ENCODE measurements at places on chromosomes 4 and X. TPM values are rescaled to one million over a fixed set of nuclear protein-coding genes. Genes with fewer than 3 reads are reported as not detected.
A peak's percentile ranks its signal among the peaks of the same experiment; 100 is the strongest.

DNA sequence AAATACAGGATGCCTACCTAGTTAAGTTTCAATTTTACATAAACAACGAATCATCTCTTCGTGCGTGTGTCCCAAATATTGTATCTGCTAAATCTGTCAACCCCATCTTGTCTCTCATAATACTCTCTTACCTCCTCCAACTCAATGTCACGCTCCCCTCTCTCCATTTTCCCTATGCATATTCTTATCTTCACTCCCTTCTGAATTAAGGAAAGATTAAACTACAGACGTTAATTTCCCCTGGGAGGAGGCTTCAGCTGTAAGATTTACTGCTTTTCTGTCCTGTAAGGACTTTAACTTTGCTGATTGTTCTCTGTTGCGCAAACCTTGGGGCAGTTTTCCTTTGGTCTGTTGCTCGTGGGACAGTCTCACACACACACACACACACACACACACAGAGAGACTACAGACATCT lies 455 bp upstream of the ABCB7 start:
- H3K27me3 ChIP-seq: no peaks in the 10 kb centered on the region
- DNase-seq: no peak
- peaks cover 10% of the 10 kb centered on the region for H3K4me1 ChIP-seq
- peak overlapping the region; percentile 100 for H3K4me3 ChIP-seq
- no peaks in the 10 kb centered on the region for H3K36me3 ChIP-seq
- H3K27ac ChIP-seq: peak overlapping the region; percentile 99

DNA sequence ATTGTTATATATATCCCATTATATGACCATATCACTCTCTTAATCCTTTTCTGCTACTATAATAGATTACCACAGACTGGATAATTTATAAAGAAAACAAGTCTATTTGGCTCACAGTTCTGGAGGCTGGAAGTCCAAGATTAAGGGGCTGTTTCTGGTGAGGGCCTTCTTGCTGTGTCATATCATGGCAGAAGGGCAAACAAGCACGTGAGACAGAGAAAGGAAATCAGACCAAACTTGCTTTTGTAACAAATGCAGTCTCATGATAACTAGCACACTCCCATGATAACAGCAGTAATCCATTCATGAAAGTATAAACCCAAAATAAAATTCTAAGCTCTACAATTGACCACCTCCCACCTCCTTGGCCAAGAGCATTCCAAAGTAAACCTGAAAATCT lies 16.3 kb upstream of the TAB3 start:
- no peak overlapping the region for H3K27ac ChIP-seq
- H3K4me3 ChIP-seq: no peak overlapping the region
- H3K4me1 ChIP-seq: peaks cover 3% of the 10 kb centered on the region
- DNase-seq: no peak

- peak overlapping the region; percentile 59 for H3K27ac ChIP-seq
- DNase-seq: no peak
Observed at GRCh38 chr4:158818560-158819140, 49.8 kb downstream of the FNIP2 start.

DNA sequence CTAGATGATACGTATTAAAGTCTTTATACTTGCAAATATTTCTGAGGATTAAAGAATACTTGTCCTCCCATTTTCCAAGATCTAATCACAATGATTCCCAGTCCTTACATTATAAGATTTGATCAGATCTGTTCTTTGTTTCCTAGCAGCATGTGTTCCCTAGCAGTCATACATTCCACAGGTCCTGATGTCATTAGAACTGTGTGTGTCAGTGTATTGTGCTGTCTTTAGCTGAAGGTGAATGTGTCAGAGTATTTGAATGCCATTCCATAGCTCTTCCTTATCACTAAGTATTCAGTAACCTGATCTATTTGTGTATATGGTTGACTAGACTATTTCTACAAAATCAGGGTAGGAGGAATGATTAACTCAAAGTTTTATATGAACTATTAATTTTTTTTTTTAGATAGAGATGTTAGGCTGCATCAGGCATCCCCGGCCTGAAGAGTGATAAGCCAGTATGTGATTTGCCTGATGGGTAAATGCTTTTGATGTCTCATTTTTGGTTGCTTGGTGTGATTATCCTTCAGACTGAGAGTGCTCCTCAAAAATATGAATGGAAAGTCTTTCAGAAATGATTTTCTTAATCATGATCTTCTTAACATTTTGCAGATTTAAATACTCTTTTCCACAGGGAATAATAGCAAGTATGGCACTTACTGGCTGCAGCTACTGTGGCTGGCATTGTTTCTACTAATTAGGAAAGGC lies 4.4 kb downstream of the ADGRL3 start:
- DNase-seq: no peak
- no peak overlapping the region for H3K27ac ChIP-seq
- peaks cover 11% of the 10 kb centered on the region for H3K27me3 ChIP-seq
- H3K4me1 ChIP-seq: peaks cover 2% of the 10 kb centered on the region

- H3K4me3 ChIP-seq: no peak overlapping the region
- no peaks in the 10 kb centered on the region for H3K4me1 ChIP-seq
- H3K27ac ChIP-seq: no peak overlapping the region
Observed at GRCh38 chr4:128428397-128428796, 140.8 kb upstream of the PGRMC2 start.

GRCh38 chr4:101604976-101605375 lies 185.6 kb upstream of the BANK1 start:
- no peaks in the 10 kb centered on the region for H3K27me3 ChIP-seq
- no peaks in the 10 kb centered on the region for H3K36me3 ChIP-seq
- no peak for DNase-seq
- no peak overlapping the region for H3K4me3 ChIP-seq
- no peaks in the 10 kb centered on the region for H3K4me1 ChIP-seq

DNA sequence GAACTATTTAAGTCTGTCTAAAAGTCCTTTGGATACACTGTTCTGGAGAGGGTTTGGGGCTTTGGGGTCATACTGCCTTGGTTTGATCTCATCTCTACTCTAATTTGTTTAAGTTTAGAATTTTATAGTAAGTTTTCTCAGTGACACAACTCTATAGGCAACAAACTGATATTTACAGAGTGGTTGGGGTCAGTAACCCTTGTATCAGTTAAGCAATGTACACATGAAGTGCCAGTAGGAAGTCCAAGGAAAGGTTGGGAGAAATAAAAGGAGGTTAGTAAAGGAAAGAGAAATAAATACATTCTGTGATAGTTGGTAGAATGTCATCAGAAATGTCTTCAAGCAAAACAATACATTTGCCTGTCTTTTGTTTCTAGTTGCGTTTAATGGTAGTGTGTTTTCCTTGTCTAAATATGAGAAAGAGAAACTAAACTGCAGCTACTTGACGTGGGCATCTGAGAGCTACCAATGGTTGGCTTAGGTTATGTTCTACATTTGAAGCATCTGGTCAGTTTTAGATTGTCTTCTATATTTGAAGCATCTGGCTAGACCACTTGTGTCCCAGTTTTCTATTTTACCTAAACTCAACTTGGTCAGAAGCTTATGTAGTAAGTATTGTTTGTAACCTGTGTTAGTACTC lies 6.9 kb downstream of the ATP7A start:
- peak overlapping the region; percentile 85 for H3K4me3 ChIP-seq
- H3K27me3 ChIP-seq: no peaks in the 10 kb centered on the region
- no peaks in the 10 kb centered on the region for H3K36me3 ChIP-seq
- H3K4me1 ChIP-seq: peaks cover 20% of the 10 kb centered on the region
- no peak for DNase-seq

- DNase-seq: no peak
- no peak overlapping the region for H3K27ac ChIP-seq
- no peaks in the 10 kb centered on the region for H3K4me1 ChIP-seq
- H3K27me3 ChIP-seq: peaks cover 14% of the 10 kb centered on the region
- no peak overlapping the region for H3K4me3 ChIP-seq
Observed at GRCh38 chr4:145293658-145294057, 113.3 kb upstream of the OTUD4 start.

DNA sequence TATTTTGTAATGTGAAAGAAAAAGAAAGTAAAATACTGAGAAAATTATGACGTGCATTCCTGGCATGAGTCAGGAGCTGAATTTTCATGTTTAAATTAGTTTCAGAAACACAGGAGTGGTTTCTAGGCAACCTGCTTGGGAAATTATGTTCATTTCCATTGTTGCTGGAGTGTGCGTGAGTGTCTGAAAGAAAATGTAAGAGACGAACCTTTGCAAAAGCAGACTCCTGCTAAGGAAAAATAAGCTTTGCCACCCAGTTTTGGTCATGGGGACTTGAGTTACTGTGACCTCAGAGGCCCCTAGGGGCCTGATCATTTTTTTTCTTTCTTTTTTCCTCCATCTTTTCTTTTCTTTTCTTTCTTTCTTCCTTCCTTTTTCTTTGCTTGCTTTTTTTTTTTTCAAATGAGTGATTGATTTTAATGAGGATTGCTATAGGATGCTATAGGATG lies 18.8 kb upstream of the CHRNA9 start:
- DNase-seq: peak; percentile 72
- H3K27ac ChIP-seq: peak overlapping the region; percentile 100
- peak overlapping the region; percentile 89 for H3K4me3 ChIP-seq
- no peaks in the 10 kb centered on the region for H3K36me3 ChIP-seq

DNA sequence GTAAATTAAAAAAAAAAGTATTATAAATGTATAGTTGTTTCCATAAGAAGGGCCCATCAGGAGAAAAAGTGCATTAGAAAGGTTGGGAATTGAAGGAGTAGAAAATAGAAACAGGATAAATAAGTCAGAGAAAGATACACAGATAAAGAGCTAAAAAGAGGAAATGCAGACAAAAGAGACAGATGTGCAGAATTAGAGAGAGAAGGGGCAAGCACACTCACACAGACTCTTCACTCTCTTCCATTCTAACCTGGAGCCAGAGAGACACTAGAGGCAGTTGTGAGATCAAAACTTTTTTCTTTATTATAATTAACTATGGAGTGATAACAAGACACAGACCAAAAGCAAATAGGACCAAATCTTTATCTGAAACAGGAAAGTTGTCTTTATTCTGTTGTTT lies 134.1 kb downstream of the CEP135 start:
- no peak for DNase-seq
- no peak overlapping the region for H3K27ac ChIP-seq
- no peaks in the 10 kb centered on the region for H3K36me3 ChIP-seq
- H3K27me3 ChIP-seq: no peaks in the 10 kb centered on the region

- no peaks in the 10 kb centered on the region for H3K27me3 ChIP-seq
- H3K36me3 ChIP-seq: no peaks in the 10 kb centered on the region
- no peak for DNase-seq
- H3K4me3 ChIP-seq: no peak overlapping the region
Observed at GRCh38 chrX:118654331-118654730, 73.1 kb upstream of the IL13RA1 start.

GRCh38 chr4:47381172-47381571 lies 82.3 kb downstream of the COMMD8 start:
- H3K27ac ChIP-seq: no peak overlapping the region
- no peaks in the 10 kb centered on the region for H3K4me1 ChIP-seq
- no peak for DNase-seq
- H3K27me3 ChIP-seq: peaks cover 10% of the 10 kb centered on the region

- no peaks in the 10 kb centered on the region for H3K4me1 ChIP-seq
- DNase-seq: no peak
- H3K36me3 ChIP-seq: peaks cover 10% of the 10 kb centered on the region
- no peaks in the 10 kb centered on the region for H3K27me3 ChIP-seq
- no peak overlapping the region for H3K27ac ChIP-seq
Observed at GRCh38 chr4:189445613-189446012, 495.1 kb upstream of the FRG1 start.

- H3K27ac ChIP-seq: peak overlapping the region; percentile 30
- peak overlapping the region; percentile 17 for H3K4me3 ChIP-seq
- DNase-seq: no peak
- peaks cover 21% of the 10 kb centered on the region for H3K36me3 ChIP-seq
- H3K4me1 ChIP-seq: peaks cover 20% of the 10 kb centered on the region
- no peaks in the 10 kb centered on the region for H3K27me3 ChIP-seq
Observed at GRCh38 chr4:152849350-152849749, 69.6 kb downstream of the ARFIP1 start.

GRCh38 chr4:141220271-141220670 lies 424 bp upstream of the ZNF330 start:
- DNase-seq: no peak
- H3K27ac ChIP-seq: peak overlapping the region; percentile 92
- peaks cover 9% of the 10 kb centered on the region for H3K27me3 ChIP-seq
- H3K4me1 ChIP-seq: peaks cover 20% of the 10 kb centered on the region
- H3K36me3 ChIP-seq: peaks cover 4% of the 10 kb centered on the region

DNA sequence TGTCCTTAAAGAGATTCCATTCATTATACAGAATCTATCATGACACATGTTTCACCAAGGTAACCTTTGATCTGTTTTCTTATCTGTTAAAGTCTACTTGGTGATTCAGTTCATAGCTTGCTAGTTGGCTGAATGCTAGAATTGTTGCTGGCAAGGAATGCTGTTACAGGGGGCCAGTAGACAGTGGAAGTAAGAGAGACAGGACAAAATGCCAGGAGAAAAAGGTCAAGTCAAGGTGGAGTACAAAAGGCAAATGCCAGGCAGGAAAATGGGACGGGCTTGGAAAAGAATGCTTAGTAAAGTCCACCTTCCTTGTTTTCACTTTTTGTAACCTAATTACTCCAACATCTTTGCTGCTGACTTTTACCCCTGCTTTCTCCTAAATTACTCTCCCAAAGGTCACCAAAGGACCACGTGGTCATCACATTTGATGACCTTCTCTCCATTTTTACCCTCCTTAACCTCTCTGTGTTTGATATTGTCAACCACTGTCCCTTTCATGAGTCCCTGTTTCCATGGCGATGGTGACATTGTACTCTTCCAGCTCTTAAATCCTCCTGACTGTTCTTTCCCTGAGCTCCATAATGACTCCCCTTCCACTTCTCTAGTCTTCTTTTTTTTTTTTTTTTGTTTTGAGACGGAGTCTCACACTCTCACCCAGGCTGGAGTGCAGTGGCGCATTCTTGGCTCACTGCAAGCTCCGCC lies 24.5 kb upstream of the TAPT1 start:
- no peak overlapping the region for H3K27ac ChIP-seq
- H3K4me1 ChIP-seq: no peaks in the 10 kb centered on the region
- H3K27me3 ChIP-seq: peaks cover 19% of the 10 kb centered on the region
- H3K36me3 ChIP-seq: peaks cover 9% of the 10 kb centered on the region
- no peak for DNase-seq

DNA sequence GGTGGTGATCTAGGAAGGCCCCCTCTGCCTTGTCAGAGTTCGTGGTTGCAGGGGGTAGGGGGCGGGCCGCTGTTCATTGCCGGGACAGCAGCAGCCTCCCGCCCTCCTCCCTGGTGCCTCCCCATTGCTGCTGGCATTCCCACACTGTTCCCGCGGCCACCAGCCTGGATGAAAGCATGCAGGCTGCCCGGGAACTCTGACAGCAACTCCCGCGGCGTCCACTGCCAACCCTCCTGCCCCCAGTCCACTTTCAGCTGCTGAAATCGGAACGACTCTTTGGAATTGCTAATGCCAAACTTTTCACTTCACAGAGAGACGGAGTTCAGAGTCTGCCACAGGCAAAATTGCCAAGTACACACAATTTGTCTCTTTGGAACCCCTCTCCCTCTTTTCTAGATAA lies 121.9 kb downstream of the BEND2 start:
- DNase-seq: no peak
- H3K36me3 ChIP-seq: no peaks in the 10 kb centered on the region
- H3K27me3 ChIP-seq: peaks cover 10% of the 10 kb centered on the region

- no peak overlapping the region for H3K4me3 ChIP-seq
- no peak for DNase-seq
- no peaks in the 10 kb centered on the region for H3K36me3 ChIP-seq
- H3K4me1 ChIP-seq: no peaks in the 10 kb centered on the region
Observed at GRCh38 chr4:26509681-26510333, 19.5 kb upstream of the CCKAR start.

GRCh38 chrX:154046031-154046781 lies 26.5 kb upstream of the IRAK1 start:
- no peak overlapping the region for H3K27ac ChIP-seq
- DNase-seq: no peak
- H3K27me3 ChIP-seq: peaks cover 5% of the 10 kb centered on the region
- peaks cover 5% of the 10 kb centered on the region for H3K36me3 ChIP-seq
- no peak overlapping the region for H3K4me3 ChIP-seq

The UCP1 gene
- total RNA-seq: not detected

The PCDH7 gene
- total RNA-seq: not detected

The GLRA2 gene
- total RNA-seq: not detected

The KIF4A gene
- 17.2 TPM for total RNA-seq

The NAA11 gene
- not detected for total RNA-seq
